ENCODE measurements at places on chromosomes 1 and 21. TPM values are rescaled to one million over a fixed set of nuclear protein-coding genes. Genes with fewer than 3 reads are reported as not detected.

GRCh38 chr1:208145167-208145566, 99.0 kb downstream of the PLXNA2 start:
- H3K4me1 ChIP-seq = no peaks in the 10 kb centered on the region
- H3K27me3 ChIP-seq = no peaks in the 10 kb centered on the region
- H3K36me3 ChIP-seq = no peaks in the 10 kb centered on the region
- no peak overlapping the region for H3K4me3 ChIP-seq

DNA sequence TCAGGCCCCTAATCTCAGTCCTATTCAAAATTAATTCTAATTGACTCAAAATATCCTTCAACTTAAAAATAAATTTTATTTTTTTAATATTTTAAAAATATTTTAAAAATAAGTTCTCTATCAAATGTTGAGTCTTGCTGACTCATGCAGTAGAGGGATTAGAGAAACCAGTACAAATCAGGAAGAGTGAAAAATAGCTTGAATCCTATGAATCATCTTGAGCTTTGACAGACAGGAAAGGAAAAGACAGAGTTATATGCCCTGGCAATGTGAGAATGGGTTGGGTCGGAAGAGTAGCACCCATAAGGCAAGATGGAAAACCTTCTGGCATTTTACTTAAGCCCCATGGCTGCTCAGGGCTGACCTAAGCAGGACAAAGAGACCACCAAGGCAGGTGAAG, 346.6 kb upstream of the RUNX1 start:
- no peaks in the 10 kb centered on the region for H3K36me3 ChIP-seq
- no peaks in the 10 kb centered on the region for H3K27me3 ChIP-seq
- H3K4me1 ChIP-seq = no peaks in the 10 kb centered on the region

DNA sequence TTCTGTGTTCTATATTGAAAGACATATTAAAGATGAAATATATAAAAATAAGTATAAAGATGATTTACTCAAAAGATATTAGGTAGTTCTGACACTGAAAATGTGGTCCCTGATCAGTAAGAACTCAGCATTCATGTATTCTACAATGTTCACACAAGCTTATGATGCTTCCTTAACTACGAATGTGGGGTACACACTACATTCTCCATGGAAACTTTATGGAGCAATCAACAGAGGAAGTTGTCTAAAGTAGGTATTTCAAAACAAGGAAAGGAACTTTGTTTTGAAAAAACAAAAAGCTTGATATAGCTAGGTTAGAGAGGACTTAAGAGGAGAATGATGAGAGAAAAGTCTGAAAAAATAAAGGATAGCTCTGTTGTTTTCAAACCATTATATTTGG, 119.7 kb upstream of the RGS18 start:
- no peak overlapping the region for H3K4me3 ChIP-seq
- no peaks in the 10 kb centered on the region for H3K36me3 ChIP-seq
- no peak for DNase-seq
- H3K4me1 ChIP-seq = no peaks in the 10 kb centered on the region
- no peaks in the 10 kb centered on the region for H3K27me3 ChIP-seq

DNA sequence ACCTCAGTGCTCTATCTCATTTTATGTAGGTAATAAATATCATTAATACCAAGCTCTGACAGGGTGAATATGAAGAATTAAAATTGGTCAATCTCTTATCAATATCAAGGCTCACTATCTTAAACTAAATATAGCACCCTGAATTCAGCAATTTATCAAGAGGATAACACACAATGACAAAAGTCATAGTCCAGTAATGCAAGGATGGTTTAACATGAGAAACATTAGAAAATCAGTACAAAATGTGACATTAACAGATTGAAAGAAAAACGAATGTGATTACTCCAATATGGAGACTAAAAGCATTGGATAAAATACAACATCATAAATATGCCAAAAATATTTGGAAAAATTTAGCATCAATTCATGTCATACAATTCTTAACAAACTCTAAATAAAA, 53.9 kb downstream of the OBSCN start:
- no peak overlapping the region for H3K27ac ChIP-seq
- no peaks in the 10 kb centered on the region for H3K27me3 ChIP-seq
- no peaks in the 10 kb centered on the region for H3K4me1 ChIP-seq
- H3K36me3 ChIP-seq = no peaks in the 10 kb centered on the region
- H3K4me3 ChIP-seq = no peak overlapping the region

DNA sequence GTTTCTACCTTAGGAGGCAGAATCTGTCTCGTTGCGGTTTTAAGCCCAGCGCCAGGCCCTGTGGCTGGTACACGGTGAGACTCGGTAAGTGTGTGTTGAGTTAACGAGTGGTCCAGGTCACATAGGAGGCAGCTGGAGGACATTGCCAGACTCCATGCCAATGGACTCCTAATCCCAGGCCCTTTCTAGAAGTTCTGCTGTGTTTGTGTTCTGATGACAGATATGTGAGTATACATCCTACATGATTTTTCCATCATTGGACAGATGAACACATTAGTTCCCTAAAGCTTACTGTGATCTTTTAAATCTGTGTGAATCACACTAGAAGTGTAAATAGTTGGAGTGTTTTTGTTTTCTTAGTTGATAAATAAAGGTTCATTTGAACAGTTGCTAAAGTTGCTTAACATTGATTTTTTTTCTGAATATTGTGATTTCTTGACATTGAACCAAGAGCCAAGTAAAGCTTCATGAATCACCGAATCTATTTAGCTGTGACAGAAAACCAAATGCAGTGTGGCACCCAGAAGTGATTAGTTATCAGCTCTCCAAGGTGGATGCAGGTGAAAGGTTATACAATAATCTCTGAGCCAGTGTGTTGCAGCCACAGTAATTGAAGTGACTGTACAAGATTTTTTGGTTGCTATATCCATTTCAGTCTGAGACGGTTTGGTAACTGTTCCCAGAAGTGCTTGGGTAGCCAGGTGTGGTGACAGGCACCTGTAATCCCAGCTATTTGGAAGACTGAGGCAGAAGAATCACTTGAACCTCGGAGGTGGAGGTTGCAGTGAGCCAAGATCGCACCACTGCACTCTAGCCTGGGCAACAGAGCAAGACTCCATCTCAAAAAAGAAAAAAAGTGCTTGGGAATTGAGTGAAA, 46.3 kb downstream of the DOP1B start:
- no peaks in the 10 kb centered on the region for H3K36me3 ChIP-seq
- no peaks in the 10 kb centered on the region for H3K4me1 ChIP-seq
- H3K4me3 ChIP-seq = no peak overlapping the region

PLA2G2F gene
- not detected for total RNA-seq

RPS6KA1 gene
- 55.0 TPM for total RNA-seq

CRYAA gene
- total RNA-seq = not detected

CD244 gene
- not detected for total RNA-seq

DNASE2B gene
- total RNA-seq = not detected

GSTM4 gene
- total RNA-seq = 11.3 TPM

NCAM2 gene
- total RNA-seq = 0.54 TPM
